CD4-positive, alpha-beta T cell treated with Interleukin-17A for 1 hour (primary cell): ENCODE measurements at places on chromosomes 2 and 18.

DNA sequence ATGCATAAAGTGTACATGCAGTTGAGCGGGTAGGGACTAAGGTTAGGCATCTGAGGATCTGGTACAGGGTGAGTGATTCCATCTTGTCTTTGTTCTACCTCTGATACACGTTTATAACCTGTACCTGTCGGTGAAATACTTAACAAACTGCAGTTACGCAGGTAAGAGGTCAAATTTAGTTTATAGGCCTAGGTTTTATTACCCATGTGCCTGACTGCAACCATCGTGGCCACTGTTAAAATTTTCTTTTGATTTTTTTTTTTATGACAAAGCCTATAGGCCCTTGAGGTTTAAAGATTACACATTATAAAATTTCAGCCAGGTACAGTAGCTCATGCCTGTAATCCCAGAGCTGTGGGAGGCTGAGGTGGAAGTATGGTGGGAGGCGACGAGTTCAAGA lies 15.4 kb upstream of the HNMT start:
- DNase-seq: no peak

DNA sequence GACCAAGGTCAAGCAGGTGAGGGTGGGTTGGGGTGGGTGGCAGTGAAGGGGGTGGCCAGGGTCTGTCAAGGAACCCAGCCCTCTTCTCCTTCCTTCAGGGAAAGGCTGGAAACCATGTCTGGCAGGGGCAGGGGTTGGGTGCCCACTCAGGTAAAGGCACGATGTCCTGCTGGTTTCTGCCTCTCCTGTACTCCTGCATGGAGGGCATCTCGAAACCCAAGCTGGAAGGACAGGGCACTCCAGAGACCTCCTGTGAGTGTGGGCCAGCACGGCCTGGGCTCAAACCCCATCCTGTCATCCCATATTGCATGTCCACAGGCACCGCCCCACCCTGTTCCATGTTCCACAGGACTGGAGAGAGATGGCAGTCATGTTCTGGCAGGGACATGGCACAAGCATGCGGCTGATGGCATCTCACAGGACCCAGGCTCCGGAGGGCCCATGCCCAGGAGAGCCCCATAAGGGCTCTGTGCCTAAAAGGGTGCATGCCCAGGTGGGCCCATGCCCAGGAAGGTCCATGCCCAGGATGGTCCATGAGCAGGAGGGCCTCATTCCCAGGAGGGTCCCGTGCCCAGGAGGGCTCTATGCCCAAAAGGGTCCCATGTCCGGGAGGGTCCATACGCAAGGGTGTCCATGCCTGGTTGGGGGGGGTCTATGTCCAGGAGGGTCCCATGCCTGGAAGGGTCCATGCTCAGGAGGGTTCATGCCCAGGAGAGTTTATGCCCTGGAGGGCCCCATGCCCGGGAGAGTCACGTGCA lies 6.4 kb downstream of the GPR35 start:
- no peak for DNase-seq

- no peak for DNase-seq
Observed at GRCh38 chr2:229869226-229869625, 52.6 kb downstream of the TRIP12 start.

- no peak for DNase-seq
Observed at GRCh38 chr2:130310881-130311280, 31.8 kb upstream of the IMP4 start.

GRCh38 chr2:235833971-235834620 lies 334.1 kb downstream of the GBX2 start:
- no peak for DNase-seq
